Fibroblast of skin of left quadriceps (primary cell): ENCODE measurements at places on chromosomes 1 and 21.

DNA sequence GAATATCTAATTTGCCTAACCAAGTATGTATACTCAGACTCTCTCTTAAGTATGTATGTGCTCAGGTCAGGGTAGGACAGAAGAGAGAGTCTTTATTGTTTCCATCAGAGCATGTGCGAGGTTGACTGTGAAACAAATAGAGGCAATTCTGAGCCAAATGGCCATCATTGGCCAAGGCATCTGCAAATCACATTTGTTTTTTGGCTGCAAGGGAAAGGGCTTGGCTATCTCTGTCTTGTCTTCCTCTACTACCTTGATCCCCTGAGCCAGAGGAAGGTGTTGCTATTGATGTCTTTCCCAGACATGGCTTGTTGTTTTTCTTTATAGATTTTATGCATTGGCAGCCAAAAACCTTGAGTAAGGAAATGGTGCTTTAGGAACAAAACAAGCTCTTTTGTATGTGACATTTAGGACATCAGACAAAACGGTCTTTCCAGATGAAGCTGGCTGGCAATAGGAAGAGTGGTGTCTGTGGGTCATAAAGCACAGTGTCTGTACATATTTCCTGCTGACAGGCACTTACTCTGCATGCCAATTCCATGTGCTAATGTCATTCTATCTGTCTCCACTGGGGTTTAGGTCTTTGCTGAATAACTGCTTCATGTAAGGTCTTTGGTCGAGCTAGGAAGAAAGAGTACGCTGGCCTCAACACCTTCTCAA lies 163.3 kb downstream of the BRINP2 start:
- DNase-seq = no peak

GRCh38 chr1:10522322-10522860 lies 47.6 kb downstream of the PEX14 start:
- no peak for DNase-seq

DNA sequence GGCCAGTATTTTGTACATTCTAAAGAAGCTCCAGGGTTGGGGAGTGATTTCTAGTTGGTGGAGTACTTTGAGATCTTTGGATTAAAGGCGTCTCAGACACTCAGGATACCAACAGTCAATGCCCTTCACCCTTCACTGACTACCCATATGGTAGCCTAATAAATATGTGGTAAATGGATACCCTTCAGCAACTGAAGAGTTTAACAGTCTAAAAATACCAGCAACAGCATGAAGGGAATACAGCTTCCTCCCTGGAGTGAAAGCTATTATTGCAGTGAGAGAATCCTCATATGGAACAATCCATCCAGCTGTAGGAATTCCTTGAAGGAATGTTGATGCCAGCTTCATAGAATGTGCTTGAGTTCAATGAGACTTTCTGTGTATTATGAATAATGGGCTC lies 26.8 kb downstream of the DNAJC11 start:
- DNase-seq = no peak

GRCh38 chr1:183002267-183002666 lies 21.0 kb upstream of the LAMC1 start:
- no peak for DNase-seq

- no peak for DNase-seq
Observed at GRCh38 chr1:226381226-226381998, 26.5 kb downstream of the PARP1 start.

DNA sequence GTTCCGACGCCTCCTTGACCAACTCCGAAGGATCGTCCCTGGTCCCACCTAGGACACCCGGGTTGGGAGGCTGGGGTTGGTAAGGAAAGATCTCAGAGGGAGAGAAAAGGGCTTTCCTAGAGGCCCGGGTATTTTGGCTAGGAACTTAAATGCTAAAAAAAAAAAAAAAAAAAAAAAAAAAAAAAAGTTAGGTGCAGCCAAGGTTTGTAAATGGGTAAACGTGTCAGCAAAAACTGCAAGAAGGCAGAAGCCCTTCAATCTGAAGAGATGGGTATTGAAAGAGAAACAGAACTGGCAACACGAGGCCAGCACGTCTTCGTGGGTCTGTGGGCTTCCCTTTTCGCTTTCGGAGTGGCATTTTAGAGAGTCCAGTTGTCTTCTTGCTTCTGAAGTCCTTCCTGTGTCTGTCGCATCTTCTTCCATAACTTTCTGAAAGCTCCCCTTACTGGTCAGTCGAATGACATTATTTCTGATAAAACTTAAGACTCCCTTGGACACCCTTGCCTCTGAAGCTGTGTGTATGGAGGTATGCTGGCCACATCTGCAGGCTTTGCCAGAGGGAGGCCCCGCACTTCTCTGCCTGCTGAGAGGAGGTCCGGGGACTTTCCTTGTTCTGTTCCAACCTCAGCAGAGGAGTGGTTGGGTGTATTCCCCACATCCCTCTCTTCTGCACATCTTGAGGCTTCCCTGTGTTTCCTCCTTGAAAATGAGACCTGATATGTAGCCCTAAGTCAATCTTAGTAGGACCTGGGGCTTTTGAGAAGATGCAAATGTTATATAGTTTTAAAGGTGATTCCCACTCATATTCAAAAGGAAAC lies 745 bp downstream of the RCSD1 start:
- no peak for DNase-seq

GRCh38 chr1:184472136-184472535 lies 85.3 kb downstream of the C1orf21 start:
- no peak for DNase-seq

DNA sequence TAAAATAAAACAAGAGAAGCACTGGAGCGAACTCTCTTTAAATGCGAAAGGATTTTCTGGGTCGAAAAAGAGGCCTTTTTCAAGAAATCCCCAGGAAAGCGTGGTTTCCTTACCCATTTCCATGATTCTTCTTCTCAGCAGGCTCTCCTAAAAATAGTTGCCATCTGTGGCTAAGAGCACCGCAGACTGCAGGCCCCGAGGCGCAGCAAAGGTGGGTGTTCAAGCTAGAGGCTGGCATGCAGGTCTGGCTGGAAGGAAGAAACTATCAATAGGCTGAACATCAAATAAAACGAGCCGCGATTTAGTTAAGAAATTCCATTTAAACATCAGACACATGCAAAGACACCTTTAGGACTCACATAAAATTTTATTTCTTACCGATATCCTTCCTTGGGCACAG lies 135.1 kb downstream of the ADAMTS1 start:
- DNase-seq = no peak

- no peak for DNase-seq
Observed at GRCh38 chr1:3092530-3092929, 23.5 kb downstream of the PRDM16 start.

- DNase-seq = no peak
Observed at GRCh38 chr1:183279835-183280234, 93.8 kb downstream of the LAMC2 start.

GRCh38 chr1:40438391-40439015 lies 11.8 kb upstream of the ZFP69B start:
- DNase-seq = no peak

DNA sequence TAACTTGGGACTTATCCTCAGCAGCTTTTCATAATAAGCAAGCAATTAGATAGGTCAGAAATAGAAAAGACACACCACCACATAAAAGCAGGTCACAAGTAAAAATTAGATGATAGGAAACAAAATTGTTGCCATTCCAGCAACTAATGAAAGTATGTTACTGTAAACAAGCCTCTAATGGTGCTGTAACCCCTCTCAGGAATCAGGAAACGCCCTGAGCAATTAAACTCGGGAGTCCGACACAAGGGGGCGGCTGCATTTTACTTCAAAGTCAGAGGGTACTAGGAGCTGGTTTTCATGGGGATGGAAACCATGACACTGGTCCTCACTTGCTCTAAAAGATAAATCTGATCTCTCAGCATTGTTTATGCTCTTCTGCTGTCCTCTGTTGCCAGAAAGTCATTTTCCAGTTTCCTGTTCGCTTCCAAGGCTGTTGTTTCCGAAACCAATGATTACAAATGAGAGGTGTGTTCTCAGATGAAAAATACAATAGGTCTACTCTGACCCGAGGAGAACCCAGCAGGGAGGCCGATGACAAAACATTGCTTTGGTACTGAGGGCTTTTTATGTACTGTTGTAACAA lies 93.4 kb downstream of the TGFBR3 start:
- DNase-seq = no peak

- DNase-seq = no peak
Observed at GRCh38 chr1:7120863-7121621, 335.8 kb downstream of the CAMTA1 start.
